MV-4-11 (cell line): ENCODE measurements at places on chromosomes 2 and 18.

GRCh38 chr2:163878718-163879117 lies 142.9 kb upstream of the FIGN start:
- DNase-seq = peak; percentile 15

GRCh38 chr2:68390586-68390985 lies 25.5 kb downstream of the PLEK start:
- no peak for DNase-seq

DNA sequence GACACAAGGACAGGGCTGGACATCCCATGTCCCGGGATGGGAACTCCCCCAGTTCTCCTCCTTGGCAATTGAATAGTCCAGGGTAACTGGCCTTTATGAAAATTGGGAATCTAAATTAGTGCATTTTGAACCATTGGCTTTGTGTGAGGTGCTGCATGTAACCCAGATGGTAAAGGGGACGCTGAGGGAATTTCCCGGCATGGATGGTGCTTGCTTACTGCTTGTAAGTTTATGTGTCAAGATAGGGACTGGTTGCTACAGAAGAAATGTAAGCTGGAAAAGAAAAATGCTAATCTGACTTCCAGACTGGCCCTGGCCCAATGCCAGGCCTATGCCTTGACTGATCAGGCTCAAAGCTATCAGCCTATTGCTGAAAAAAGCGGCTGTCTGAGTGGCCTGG lies 1096.7 kb upstream of the DDX18 start:
- DNase-seq = no peak

DNA sequence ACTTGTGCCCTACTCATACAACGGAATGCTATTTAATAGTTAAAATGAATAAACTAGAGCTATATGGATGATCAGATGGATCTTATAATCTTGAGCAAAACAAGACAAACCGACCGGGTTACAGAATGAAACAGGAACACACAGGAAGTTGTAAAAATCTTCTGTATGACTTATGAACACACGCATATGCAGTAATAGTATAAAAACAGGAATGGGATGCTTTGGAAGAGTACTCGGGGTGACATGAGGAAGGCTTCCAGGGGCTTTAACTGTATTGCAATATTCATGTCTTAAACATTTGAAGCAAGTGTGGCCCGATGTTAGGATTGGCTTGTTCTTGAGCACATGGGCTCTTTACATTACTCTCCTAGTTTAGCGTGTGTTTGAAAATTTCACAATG lies 14.9 kb upstream of the E2F6 start:
- no peak for DNase-seq
